Hematopoietic multipotent progenitor cell treated with erythropoietin and hydrocortisone succinate and interleukin-3 and kit ligand, for 6 days (in vitro differentiated cells): ENCODE measurements at places on chromosomes 12 and 14.

- peak; percentile 73 for DNase-seq
Observed at GRCh38 chr14:51996148-51996746, 6.9 kb downstream of the RTRAF start.

GRCh38 chr12:112977641-112978040 lies 678 bp upstream of the OAS2 start:
- DNase-seq = no peak

GRCh38 chr14:33670235-33670634 lies 280.6 kb downstream of the EGLN3 start:
- DNase-seq = no peak

DNA sequence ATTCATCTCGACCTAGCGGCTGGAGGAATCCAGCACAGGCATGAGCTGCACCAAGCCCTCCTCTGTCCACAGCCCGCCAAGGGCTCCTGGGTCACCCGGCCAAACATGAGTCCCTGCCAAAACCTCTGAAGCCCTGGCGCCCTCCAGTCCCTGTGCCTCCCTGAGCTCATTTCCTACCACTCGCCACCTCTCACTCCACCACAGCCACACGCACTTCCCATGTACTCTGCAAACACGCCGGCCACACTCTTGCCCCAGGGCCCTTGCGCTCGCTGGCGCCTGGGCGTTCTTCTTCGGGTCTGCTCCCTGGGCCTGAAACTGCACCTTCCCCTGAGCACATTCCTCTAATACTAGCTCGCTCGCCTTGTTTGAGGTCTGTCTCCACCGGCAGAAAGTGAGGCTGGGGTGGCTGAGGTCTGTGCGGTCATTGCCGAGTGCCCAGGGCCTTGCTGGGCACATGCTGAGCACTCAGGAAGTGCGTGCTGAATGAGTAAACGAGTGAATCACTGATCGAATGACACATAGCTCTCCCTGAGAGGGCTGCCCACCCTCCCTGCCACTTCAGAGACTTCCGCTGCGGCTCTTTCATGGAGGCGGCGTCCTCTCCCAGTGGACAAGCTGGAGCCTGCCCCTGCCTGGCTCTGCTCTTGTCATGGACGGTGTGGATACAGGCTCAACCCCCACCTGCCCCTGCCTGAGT lies 33.7 kb upstream of the DLK1 start:
- DNase-seq = no peak

GRCh38 chr12:108394196-108394595 lies 55.1 kb upstream of the CMKLR1 start:
- DNase-seq = no peak

DNA sequence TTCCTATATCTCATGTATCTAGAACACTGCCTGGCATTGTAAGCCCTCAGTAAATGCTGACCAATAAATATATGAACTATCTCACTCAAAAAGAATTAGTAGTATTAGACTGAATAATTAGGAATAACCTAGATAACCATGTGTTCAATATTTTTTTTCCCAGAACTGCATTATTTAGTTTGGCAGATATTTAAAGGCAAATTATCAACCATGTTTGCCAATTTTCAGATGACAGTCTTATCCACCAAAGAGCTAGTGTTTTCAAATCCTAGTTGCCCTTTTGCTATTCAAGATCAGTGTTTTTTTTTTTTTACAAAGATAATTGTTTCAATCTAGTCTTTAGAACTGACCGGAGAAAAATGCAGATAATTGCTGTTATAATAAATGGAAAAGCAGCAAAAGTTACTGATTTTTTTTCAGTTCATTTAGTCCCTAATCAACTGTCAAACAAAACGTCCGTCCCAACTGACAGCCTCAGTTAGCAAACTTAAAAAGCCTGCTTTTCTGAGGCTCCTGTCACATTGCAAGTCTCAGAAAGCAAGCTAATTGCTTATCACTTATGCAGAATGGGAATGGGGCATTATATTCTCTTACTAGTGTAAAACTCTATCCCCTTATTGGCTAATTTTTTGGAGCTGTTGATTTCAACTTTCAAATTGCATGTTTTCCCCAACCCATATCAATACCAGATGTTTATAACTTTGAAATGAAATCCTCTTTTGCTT lies 203.2 kb downstream of the PAWR start:
- DNase-seq = no peak

DNA sequence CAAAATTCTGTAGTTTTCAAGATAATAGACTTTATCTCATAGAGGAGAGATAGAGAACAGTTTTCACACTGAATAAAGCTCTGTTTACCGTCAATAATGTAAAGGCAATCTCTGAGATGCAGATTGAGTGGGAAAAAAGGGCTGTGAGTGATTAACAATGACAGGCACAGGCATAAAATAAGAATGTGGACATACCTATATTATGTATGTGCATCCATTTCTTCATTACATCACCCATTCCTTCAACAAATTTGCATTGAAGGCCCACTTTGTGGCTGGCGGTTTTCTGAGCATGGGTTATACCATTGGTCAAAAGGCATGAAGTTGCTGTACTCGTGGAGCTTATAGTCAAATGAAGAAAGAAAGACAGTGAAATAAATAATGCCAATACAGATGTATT lies 1431.0 kb downstream of the AACS start:
- DNase-seq = no peak

GRCh38 chr12:101838628-101839323 lies 8.0 kb upstream of the GNPTAB start:
- DNase-seq = no peak

- DNase-seq = peak; percentile 65
Observed at GRCh38 chr14:100644784-100645183, 57.6 kb upstream of the BEGAIN start.
